T-cell (primary cell): ENCODE measurements at places on chromosomes 12 and 14.
A peak's percentile ranks its signal among the peaks of the same experiment; 100 is the strongest.

- no peak for DNase-seq
These were observed 339.6 kb upstream of the TBX3 start for GRCh38 chr12:115023279-115024265.

- no peak for DNase-seq
These were observed 120.1 kb downstream of the ZFP36L1 start for GRCh38 chr14:68672609-68673285.

- no peak for DNase-seq
These were observed 22.2 kb downstream of the JAG2 start for GRCh38 chr14:105146181-105146975.

- no peak for DNase-seq
These were observed 84.3 kb downstream of the NCOR2 start for GRCh38 chr12:124482901-124483799.

DNA sequence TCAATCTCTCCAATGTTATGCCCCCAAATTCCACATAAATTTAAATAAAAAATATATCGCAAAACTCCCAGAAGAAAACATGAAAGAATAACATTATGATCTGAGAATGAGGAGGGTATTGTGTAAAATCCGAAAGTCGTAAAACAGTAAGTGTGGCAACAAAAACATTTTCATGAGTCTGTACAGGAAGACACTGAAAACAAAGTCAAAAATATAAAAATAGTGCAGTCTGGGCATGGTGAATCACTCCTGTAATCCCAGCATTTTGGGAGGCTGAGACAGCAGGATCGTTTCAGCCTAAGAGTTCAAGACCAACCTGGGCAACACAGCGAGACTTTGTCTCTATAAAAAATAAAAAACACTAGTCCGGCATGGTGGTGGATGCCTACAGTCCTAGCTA is 57.1 kb downstream of the SPTLC2 start:
- no peak for DNase-seq

DNA sequence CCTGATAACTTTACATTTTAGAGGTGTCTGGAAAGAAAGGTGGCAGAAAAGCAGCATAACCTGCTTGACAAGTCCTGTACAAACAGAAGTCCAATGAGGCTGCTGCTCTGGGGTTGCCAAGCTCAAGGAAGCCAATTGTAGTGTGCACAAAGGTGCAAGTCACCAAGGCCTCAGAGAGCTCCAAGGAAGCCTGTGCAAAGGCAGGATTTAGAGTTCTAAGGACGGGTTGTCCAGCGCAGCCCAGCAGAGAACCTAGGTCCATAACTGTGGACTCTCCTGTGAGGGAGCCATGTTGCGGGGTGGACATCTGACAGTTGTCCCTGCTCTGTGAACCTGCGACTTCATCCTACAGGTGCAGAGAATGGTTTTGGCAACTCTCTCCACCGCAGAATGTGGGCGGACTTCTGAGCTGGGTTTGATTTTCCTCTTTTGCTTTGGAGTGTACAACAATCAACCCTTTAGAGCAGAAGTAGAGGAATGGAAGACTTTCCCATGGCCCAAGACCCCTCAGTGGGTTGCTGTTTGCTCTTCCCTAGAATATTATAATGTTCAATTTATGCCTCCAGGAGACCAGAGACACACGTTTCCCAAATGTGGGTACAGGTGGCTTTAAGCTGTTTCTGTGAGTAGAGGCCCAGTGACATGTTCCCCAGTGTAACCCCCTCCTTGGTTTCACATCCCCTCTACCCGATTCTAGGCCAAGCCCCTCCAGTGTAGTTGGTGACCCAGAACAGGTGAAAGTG is 81.0 kb downstream of the ETV6 start:
- DNase-seq, result peak; percentile 14

GRCh38 chr12:28868414-28868813 is 280.7 kb upstream of the FAR2 start:
- no peak for DNase-seq
